HCT116 (cell line): ENCODE measurements at places on chromosomes 1 and 21. TPM values are rescaled to one million over a fixed set of nuclear protein-coding genes. Genes with fewer than 3 reads are reported as not detected.

- no peaks in the 10 kb centered on the region for H3K4me1 ChIP-seq
- H3K36me3 ChIP-seq = no peaks in the 10 kb centered on the region
- H3K4me3 ChIP-seq = no peak overlapping the region
- H3K27me3 ChIP-seq = no peaks in the 10 kb centered on the region
- DNase-seq = no peak
These were observed 164.9 kb upstream of the ADGRL2 start for GRCh38 chr1:81635816-81636215.

GRCh38 chr1:101284021-101284420 is 47.2 kb downstream of the S1PR1 start:
- no peak overlapping the region for H3K27ac ChIP-seq
- no peaks in the 10 kb centered on the region for H3K36me3 ChIP-seq
- H3K4me3 ChIP-seq = no peak overlapping the region
- peaks cover 9% of the 10 kb centered on the region; the same call in 1 of the 2 replicates for H3K27me3 ChIP-seq
- H3K4me1 ChIP-seq = no peaks in the 10 kb centered on the region

GRCh38 chr1:89918794-89919155 is 76.1 kb upstream of the ZNF326 start:
- DNase-seq = no peak
- H3K36me3 ChIP-seq = peaks cover 7% of the 10 kb centered on the region; the same call in 1 of the 2 replicates
- H3K27ac ChIP-seq = no peak overlapping the region
- H3K4me3 ChIP-seq = no peak overlapping the region
- H3K4me1 ChIP-seq = peaks cover 12% of the 10 kb centered on the region; the same call in 1 of the 2 replicates
- no peaks in the 10 kb centered on the region for H3K27me3 ChIP-seq

Gene PLA2G5
- not detected for total RNA-seq

Gene RAVER2
- total RNA-seq = 23.2 TPM

Gene RGS13
- total RNA-seq = not detected

DNA sequence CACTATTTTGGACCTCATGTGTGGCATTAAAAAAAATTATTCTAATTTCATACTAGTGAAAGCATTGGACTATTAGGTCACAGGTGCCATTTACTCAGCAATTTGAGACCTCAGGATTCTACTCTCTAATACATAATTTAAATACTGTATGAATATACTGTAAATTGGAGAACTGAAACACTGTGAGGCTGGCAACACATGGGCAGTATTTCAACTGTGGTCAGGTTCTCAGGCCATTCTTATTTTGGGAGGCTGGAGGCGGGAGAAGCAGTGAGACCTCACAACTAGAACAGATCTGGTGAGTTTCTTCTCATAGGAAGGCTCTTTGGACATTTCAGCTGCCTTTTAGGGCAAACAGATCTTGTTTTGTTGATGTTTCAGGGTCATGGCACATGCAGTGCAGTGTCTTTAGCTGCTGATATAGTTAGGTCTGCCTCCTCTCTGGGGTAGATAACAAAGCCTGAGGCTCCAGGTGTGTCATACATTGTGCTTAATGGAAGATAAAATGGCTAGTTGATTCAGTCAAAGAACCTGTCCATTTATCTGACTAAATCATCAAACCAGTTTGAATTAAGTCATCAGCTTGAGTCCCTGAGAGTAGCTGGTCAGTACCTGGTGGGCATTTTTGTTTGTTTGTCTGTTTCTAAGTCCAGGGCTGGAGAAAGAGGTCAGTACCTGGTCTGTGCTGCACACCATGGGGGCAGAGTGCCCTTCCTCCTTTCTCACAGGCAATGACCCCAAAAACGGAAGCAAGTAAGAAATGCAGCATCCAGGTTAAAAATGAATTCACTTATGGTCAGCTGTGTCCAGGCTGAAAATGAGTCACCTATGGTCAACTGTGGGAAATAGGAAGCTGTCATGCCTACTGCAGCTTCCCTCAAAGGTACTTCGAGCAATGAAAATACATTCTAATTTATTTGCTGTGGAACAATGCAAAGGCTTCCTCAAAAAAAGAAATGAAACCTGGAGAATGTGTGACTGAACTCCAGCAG is 216.2 kb downstream of the SDCCAG8 start:
- no peaks in the 10 kb centered on the region for H3K27me3 ChIP-seq
- no peak overlapping the region for H3K27ac ChIP-seq
- DNase-seq = no peak
- no peaks in the 10 kb centered on the region for H3K4me1 ChIP-seq
- no peak overlapping the region for H3K4me3 ChIP-seq

GRCh38 chr1:185526344-185527307 is 207.6 kb upstream of the HMCN1 start:
- no peak overlapping the region for H3K27ac ChIP-seq
- DNase-seq = no peak
- H3K27me3 ChIP-seq = no peaks in the 10 kb centered on the region
- no peaks in the 10 kb centered on the region for H3K36me3 ChIP-seq

DNA sequence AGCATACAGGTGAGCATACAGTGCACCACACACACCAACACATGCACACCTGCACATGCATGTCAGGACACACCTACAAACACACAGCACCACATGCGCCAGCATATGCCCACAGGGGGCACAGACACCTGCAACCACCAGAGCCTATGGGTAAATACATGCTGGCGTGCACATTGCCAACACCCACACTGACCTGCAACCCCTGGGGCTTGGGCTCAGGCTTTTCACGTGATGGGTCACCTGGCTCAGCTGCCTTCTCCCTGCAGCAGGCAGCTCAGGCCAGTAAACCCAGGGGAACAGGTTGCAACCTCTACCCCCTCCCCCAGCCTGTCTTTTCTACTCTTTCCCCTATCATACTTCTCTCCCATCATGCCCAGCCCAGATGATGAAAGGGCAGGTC is 8.1 kb downstream of the CD247 start:
- no peaks in the 10 kb centered on the region for H3K36me3 ChIP-seq
- no peak overlapping the region for H3K27ac ChIP-seq
- no peaks in the 10 kb centered on the region for H3K27me3 ChIP-seq
- DNase-seq = no peak

GRCh38 chr1:215739025-215739424 is 171.9 kb downstream of the KCTD3 start:
- H3K4me3 ChIP-seq = no peak overlapping the region
- no peak overlapping the region for H3K27ac ChIP-seq
- no peaks in the 10 kb centered on the region for H3K27me3 ChIP-seq
- H3K36me3 ChIP-seq = no peaks in the 10 kb centered on the region
- H3K4me1 ChIP-seq = no peaks in the 10 kb centered on the region
- DNase-seq = no peak

GRCh38 chr1:235901461-235901860 is 34.8 kb upstream of the LYST start:
- no peaks in the 10 kb centered on the region for H3K27me3 ChIP-seq
- H3K4me1 ChIP-seq = peaks cover 15% of the 10 kb centered on the region
- no peak for DNase-seq
- H3K36me3 ChIP-seq = no peaks in the 10 kb centered on the region
- no peak overlapping the region for H3K27ac ChIP-seq

Gene PAQR6
- 10.9 TPM for total RNA-seq

Gene IL19
- total RNA-seq = not detected

Gene KIAA1614
- total RNA-seq = 0.25 TPM

Gene MX2
- 0.22 TPM for total RNA-seq

DNA sequence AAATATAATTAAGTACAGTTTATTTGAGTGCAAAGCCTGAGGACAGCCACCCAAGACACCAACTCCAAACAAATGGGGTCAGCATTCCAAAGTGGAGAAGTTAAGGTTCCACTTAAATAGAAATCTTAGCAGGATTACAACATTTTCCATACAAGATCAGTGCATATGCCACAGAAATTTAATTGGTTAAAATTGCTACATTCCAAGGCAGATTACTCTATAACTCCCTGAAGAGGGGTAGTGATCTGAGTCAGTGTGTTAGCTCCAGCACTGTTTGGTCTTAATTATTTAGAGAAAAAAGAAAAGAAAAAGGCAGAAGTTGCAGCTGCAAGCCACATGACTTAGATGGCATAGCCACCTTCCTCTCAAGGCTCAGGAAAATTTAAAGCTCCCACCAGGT is 297.5 kb downstream of the HHIPL2 start:
- H3K4me3 ChIP-seq = no peak overlapping the region
- H3K36me3 ChIP-seq = no peaks in the 10 kb centered on the region
- no peaks in the 10 kb centered on the region for H3K4me1 ChIP-seq
- no peak overlapping the region for H3K27ac ChIP-seq
- DNase-seq = no peak

Gene FNBP1L
- total RNA-seq = 26.1 TPM

Gene HES4
- total RNA-seq = 145 TPM

GRCh38 chr1:26372039-26372438 is 511 bp downstream of the ZNF683 start:
- no peak overlapping the region for H3K4me3 ChIP-seq
- H3K4me1 ChIP-seq = 0 out of 2 replicates have a peak, but pooled peaks cover 3% of the 10 kb centered on the region
- H3K27me3 ChIP-seq = no peaks in the 10 kb centered on the region
- DNase-seq = no peak

DNA sequence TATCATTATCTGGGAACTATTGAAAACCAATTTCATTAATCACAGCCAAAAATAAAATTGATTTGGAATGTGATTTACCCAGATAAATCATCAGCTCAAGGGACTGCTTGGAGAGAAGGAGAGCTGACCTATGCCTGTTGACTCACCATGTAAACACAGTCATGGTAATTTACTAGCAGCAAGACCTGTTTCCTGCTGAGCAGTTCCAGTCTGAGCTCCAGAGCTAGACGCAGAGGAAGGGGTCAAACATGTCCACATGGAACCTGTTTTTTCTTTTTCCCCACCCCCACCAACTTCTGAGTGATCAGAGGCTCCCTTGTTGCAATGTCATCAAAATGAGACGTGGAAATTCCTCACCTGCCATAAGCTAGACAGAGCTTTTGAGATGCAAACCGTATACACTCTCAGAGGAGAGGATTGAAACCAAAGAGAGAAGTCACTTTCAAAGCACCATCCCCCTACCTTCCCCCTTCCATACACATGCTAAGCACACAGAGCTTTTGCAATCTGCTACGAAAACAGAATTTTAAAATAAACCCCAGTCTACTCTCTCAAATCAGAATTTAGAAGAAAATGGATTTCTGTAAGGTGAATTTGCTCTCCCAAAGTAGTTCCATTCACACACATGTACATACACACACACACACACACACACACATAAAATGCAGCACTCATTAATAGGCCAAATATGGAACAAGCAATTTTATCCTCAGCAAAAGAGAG is 55.9 kb upstream of the PTGFRN start:
- H3K4me1 ChIP-seq = peaks cover 18% of the 10 kb centered on the region
- H3K36me3 ChIP-seq = no peaks in the 10 kb centered on the region
- H3K4me3 ChIP-seq = no peak overlapping the region

GRCh38 chr1:82472489-82473131 is 671.9 kb downstream of the ADGRL2 start:
- no peaks in the 10 kb centered on the region for H3K36me3 ChIP-seq
- H3K27ac ChIP-seq = no peak overlapping the region
- no peaks in the 10 kb centered on the region for H3K27me3 ChIP-seq
- DNase-seq = no peak
- H3K4me1 ChIP-seq = no peaks in the 10 kb centered on the region
- no peak overlapping the region for H3K4me3 ChIP-seq

Gene FCRL6
- total RNA-seq = not detected

- no peaks in the 10 kb centered on the region for H3K36me3 ChIP-seq
- no peaks in the 10 kb centered on the region for H3K4me1 ChIP-seq
- no peak overlapping the region for H3K4me3 ChIP-seq
These were observed 303.6 kb downstream of the LMX1A start for GRCh38 chr1:165052936-165053335.

GRCh38 chr1:161088587-161089110 is 709 bp downstream of the NECTIN4 start:
- H3K27me3 ChIP-seq = no peaks in the 10 kb centered on the region
- peaks cover 85% of the 10 kb centered on the region for H3K4me1 ChIP-seq
- no peak overlapping the region for H3K27ac ChIP-seq

Gene KRTAP8-1
- not detected for total RNA-seq

Gene XKR8
- 11.0 TPM for total RNA-seq

GRCh38 chr1:35439626-35440025 is 117.6 kb downstream of the KIAA0319L start:
- H3K36me3 ChIP-seq = no peaks in the 10 kb centered on the region
- H3K4me1 ChIP-seq = no peaks in the 10 kb centered on the region
- DNase-seq = no peak
- no peak overlapping the region for H3K27ac ChIP-seq
